ENCODE measurements at places on chromosomes 6 and 20.

DNA sequence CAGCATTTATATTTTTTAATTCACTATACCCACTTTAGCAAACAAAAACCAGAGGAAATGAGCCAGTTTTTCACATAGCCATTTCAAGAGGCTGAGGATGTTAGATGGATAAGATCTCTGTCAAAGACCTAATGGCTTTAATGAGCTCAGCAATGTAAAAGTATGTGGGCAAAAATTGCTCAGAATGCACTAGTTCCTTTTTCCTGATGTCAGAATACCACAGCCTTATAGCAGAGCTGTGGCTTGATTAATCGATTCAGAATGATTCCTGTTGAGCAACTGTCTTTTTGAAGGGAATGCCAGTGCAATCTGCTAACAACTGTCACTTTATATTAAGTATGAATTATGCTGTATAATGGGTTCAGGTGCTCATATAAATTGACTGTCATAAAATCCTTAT is 100.6 kb upstream of the HIVEP1 start:
- no peak for DNase-seq

GRCh38 chr6:116443105-116443504 is 18.1 kb upstream of the CALHM6 start:
- no peak for DNase-seq

DNA sequence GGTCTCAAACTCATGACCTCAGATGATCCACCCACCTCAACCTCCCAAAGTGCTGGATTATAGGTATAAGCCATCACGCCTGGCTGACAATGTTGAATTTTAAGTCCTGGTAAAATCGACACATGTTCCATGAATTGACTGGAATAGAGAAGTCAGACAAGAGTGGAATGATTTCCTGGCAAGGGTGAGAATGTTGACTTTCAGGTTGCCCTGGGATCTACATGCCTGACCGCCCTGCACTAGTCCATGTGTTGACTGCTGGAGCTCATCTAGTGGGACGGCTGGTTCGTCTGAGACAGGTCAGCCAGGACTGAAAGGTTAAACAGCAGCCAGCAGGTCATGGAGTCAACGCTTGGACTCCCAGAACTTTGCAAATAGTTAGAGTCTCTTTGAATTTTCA is 88.8 kb downstream of the SASH1 start:
- no peak for DNase-seq

DNA sequence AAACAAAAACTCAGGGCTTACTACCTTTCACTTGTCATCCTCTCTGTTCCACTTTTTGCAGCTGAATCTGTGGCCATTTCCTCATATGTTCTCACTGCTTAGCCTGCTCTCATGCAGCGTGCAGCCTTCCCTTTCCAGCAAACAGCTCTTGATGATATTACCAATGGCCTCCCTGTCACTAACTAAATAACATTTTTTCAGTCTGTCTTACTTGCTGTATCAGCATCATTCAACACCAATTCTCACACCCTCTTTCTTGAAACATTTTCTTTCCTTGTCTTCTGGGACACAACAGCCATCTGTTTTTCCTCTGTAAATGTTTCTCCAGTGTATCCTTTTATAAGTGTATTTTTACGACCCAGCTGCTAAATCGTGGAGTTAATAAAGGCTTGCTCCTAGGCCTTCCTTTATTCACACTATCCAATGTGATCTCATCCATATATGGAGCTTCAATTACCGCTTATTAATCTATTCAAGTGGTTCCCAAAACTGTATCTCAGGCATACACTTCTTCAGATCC is 523.6 kb upstream of the RNF217 start:
- DNase-seq, result no peak

DNA sequence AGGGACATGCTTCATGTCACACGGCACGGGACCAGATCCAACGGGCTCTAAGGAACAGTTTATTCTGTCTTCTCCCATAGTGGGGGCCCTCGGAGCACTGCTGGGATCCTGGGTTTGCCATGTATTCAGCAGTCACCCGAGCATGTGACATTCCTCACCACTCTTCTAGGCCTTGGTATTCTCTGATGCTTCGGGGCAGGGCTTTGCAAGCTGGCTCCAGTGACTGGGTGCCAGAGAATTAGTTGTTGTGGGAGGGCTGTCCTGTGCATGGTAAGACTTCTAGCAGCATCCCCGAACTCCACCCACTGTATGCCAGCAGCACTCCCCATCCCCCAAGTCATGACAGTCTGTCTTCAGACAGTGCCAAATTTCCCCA is 5.4 kb downstream of the CCN5 start:
- DNase-seq, result peak; percentile 56

DNA sequence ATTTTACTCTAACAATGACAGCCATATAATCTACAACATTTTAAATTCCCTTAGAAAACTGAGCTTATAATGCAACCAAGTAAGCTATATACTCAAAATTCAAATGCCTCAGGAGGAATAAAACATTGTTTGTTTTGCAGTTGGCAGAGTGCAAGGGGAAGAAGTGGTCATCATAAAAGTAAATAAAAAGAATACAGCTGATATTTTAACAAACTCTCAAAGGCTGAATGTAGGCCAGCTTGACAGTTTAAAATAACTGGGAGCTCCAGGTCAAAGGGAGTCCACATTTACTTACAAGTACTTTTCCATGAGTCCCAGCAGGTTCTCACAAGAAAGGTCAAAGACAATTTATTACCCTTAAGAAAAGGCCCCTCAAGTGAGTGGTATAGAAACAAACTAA is 589.8 kb downstream of the BCKDHB start:
- DNase-seq, result no peak

DNA sequence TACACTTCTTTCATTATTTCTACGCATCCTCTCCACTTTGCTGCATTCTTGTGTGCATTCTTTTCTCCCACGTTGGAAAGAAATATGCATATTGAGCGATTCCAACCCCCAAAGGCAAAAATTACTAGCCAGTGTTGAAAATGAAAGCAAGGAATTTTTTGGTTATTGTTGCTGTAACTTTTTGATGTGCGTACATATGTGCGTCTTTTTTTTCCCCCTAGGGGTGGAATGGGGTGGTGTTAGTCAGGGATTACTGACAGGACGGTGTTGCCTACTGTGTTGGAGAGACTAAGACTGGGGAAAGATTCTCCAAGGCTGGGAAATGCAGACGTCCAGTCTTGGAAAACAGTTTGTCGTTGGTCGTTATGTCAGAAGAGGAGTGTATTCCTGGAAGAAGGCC is 44.2 kb upstream of the ESR1 start:
- no peak for DNase-seq

- no peak for DNase-seq
Measured at GRCh38 chr6:161057103-161058091, 65.8 kb downstream of the MAP3K4 start.

- peak; percentile 66 for DNase-seq
Measured at GRCh38 chr20:62795023-62795761, 1.1 kb upstream of the MRGBP start.

DNA sequence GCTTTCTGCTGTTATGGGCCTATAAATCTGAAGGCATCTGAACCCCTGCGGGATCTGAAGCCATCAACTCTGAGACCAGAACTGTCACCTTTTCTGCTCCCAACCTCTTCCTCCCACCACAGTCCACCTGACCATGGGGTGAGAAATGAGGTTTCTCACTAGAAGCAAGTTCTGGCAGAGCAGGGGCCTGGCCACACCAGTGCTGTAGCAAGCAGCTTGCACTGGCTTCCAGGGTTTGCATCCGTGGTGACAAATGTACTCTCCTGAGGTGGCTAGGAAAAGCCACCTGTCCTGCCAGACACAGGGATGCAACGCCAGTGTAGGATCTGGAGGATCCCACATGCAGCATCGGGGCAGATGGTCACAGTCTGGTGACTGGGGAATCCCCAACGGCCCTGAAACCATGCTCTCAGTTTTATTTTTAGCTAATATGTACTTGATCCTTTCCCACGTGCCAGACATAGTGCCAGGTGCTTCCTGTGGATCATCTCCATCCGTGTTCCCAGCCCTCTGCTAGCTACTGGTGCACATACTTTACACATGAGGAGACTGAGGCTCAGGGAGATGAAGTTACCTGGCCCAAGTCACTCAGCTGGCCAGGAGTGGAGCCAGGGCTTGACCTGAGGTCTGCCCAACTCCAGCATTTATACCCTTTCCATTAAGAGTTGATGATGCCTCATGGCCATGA is 122.1 kb upstream of the SPACA1 start:
- peak; percentile 13 for DNase-seq

GRCh38 chr6:16727996-16728395 is 33.3 kb downstream of the ATXN1 start:
- DNase-seq, result no peak

GRCh38 chr6:123997223-123997622 is 193.6 kb downstream of the NKAIN2 start:
- no peak for DNase-seq

GRCh38 chr6:42758756-42759430 is 13.0 kb upstream of the TBCC start:
- DNase-seq, result no peak

GRCh38 chr6:7016226-7016625 is 91.5 kb upstream of the RREB1 start:
- no peak for DNase-seq

Measured in NCI-H1694 treated with DMSO at 0.1 percent for 48 hours (cell line).